Stimulated activated CD4-positive, alpha-beta T cell treated with anti-CD3 and anti-CD28 coated beads, Interleukin-1b, Interleukin-23, amount 100 ng/mL, for 1 hour (primary cell): ENCODE measurements at places on chromosomes 2 and 18.

DNA sequence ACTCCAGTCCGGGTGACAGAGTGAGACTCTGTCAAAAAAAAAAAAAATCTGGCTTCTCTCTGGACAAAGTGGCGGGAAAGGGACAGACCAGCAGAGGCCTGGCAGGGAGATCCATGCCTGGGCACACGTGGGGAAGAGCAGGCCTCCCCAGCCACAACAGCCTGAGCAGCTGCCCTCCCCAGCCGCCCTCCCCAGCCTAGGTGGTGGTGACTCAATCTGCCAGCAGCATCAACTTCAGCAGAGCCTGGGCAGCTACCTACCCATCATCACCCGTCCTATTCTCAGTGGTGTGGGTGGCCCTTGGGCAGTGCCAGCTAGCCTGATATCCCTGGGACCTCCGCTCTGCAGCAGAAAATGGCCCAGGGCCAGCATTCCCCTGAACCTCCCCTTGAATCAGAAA, 612.4 kb downstream of the FBXO15 start:
- no peak for DNase-seq

GRCh38 chr18:21393986-21394385, 152.0 kb downstream of the GREB1L start:
- no peak for DNase-seq

DNA sequence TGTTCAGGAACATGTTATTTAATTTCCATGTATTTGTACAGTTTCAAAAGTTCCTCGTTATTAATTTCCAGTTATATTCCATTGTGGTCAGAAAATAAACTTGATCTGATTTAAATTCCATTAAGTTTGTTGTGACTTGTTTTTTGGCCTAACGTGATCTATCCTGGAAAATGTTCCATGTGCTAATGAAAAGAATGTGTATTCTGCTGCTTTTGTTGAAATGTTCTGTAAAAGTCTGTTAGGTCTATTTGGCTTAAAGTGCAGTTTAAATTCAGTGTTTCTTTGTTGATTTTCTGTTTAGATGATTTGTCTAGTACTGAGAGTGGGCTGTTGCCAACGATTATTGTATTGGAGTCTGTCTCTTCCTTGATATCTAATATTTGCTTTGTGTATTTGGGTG, 148.0 kb downstream of the UBR3 start:
- no peak for DNase-seq

- peak; percentile 17 for DNase-seq
Measured at GRCh38 chr2:86441882-86442641, 891 bp downstream of the KDM3A start.

- no peak for DNase-seq
Measured at GRCh38 chr18:44036501-44036900, 644.2 kb upstream of the SETBP1 start.
